ENCODE measurements at places on chromosomes 2 and 18.

DNA sequence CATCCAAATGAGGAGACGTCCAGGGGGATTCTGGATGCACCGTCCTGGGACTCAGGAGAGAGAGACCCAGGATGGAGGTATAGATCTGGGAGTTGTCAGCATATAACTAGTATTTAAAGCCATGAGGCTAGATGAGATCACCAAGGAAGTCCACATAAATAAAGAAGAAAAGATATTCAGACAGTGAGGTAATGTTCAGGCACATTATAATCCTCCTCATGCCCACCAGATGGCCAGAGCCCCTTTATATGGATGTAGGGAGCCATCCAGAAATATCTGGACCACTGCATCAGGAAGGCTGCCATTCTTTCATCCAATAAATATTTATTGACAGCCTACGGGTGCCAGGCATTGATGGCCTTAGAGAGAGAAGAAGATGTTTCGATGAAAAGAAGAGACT, 21.2 kb upstream of the NCKAP5 start:
- DNase-seq = no peak

DNA sequence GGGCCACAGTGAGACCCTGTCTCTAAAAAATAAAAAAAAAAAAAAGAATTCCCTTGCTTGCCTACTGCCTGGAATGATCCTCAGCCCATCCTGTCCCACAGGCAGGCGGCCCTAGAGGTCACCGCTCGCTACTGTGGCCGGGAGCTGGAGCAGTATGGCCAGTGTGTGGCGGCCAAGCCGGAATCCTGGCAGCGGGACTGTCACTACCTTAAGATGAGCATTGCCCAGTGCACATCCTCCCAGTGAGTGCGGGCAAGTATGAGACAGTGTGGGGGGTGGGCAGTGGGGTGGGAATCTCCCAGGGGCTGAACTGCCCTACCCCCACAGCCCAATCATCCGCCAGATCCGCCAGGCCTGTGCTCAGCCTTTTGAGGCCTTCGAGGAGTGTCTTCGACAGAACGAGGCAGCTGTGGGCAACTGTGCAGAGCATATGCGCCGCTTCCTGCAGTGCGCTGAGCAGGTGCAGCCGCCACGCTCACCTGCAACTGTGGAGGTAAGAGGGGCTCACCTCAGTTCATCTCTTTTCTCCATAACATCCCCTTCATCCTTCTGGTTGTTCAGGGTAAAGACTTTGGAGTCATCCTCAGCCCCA, 1.6 kb downstream of the CHCHD5 start:
- DNase-seq = no peak

- DNase-seq = no peak
These were observed 451.9 kb downstream of the ARHGAP15 start for GRCh38 chr2:143581134-143581533.

DNA sequence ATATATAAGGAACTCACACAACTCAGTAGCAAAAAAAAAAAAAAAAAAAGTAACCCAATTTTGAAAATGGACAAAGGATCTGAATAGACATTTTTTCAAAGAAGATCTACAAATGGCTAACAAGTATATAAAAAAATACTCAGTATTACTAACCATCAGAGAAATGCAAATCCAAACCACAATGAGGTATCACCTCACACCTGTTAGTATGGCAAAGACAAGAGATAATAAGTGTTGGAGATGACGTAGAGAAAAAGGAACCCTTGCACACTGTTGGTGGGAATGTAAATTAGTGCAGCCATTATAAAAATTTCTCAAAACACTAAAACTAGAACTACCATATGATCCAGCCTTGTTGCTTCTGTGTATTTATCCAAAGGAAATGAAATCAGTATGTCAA, 5.8 kb upstream of the CNDP1 start:
- DNase-seq = no peak

GRCh38 chr18:59140302-59140885, 710 bp downstream of the SEC11C start:
- no peak for DNase-seq

- DNase-seq = no peak
These were observed 623.1 kb downstream of the MBD2 start for GRCh38 chr18:53601344-53601743.

GRCh38 chr2:48205137-48205798, 299.0 kb upstream of the FBXO11 start:
- no peak for DNase-seq

- no peak for DNase-seq
These were observed 3.0 kb upstream of the FHL2 start for GRCh38 chr2:105401867-105402266.

- DNase-seq = no peak
These were observed 63.5 kb upstream of the ST3GAL5 start for GRCh38 chr2:85952196-85952734.

- DNase-seq = no peak
These were observed 76.1 kb upstream of the KCTD1 start for GRCh38 chr18:26624443-26624842.

DNA sequence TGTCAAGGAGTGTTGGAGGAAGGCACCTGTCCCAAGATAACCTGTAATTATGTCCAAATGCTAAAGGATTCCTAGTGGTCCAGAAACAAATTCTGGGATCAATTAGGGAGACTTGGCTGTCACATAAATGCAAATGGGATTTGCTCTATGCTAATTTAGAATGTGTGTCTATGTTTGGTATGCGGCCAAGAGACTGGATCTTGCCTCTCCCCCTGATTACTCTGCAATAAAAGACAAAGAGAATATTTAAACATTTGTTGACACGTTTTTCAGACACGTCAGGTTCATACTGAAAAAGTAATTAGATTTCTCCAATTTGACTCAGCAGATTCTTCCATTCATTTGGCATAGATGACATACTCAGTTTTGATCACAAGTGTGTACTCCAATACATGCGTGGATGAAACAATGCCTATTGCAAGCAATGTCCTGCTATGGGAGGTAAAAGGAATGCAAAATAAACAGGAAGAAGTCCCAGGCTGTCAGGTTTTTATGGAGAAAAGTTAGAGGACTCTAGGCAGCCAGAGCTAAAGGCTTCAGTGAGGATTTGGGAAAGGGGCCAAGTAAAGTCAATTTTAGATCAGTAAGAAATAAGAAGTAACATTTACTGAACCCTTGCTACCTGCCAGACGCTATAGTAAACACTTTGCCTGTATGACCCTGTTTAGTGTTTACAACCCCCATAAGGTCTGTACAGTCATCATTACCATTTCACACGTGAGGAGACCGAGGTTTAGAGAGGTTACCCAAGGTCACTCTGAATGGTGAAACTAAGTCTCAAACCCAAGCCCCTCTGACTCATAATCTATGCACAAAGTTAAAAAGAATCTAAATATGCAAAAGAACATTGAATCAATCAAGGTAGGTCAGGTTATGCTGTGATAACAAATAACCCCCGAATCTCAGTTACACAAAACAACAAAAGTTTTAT, 7.8 kb downstream of the ANTXR1 start:
- no peak for DNase-seq

- DNase-seq = no peak
These were observed 46.8 kb downstream of the ARHGEF4 start for GRCh38 chr2:130883496-130883895.

- peak; percentile 20 for DNase-seq
These were observed 77.7 kb upstream of the SMAD2 start for GRCh38 chr18:48007955-48008701.

DNA sequence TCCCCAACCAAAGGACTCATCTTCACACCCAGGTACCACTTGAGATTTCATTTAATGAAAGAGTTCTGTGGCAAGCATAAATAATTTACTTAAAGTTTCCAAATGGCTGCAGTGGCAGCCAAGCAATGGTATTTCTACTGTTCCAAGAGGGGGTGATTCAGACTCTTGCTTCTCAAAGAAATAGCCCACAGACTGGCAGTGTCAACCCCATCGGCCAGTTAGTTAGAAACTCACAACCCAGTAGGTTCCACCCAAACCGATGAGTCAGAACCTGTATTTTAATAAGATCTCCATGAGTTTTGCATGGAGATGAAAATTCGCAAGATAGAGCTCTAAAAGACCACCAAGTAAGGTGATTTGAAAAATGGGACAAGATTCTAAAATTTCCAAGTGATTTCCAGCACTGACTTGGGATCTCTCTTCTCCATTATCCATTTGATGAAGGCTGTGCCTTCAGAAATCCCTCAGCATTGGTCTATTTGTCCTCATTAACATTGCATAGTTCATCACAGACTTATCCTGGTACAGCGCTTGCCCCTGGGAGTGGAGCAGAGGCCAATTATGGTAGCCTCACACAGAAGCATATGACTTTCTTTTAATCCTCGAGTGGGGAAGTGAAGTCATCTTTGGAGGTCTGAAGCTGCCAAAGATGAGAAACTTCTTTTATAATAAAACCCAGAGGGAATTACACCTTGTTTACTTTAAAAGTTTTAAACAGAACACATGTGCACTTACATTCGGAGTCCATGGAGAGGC, 361.4 kb upstream of the ID2 start:
- DNase-seq = no peak

- DNase-seq = no peak
These were observed 69.1 kb upstream of the ID2 start for GRCh38 chr2:8612734-8613179.

- DNase-seq = no peak
These were observed 17.8 kb upstream of the DGKD start for GRCh38 chr2:233336541-233336940.

- no peak for DNase-seq
These were observed 219.4 kb upstream of the ARL4C start for GRCh38 chr2:234716271-234716670.

DNA sequence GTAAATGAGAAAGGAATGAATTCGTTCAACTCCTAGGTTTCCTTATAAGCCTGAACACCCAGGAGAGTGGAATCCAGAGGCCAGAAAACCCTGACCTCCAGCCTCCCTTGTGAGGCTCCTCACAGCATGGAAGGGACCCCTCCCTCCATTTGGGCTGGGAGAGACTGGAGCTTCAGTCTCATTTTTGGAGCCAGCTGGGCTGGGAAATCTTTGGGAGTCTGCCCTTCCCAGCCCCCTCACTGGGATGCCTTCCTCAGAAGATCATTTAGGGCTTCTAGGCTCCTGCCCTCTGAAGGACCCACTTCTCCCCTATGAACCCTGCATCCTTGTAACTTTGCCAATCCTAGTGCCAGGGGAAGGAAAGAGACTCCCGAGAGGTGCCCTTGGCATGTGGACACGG, 346.1 kb downstream of the CYP26B1 start:
- no peak for DNase-seq

DNA sequence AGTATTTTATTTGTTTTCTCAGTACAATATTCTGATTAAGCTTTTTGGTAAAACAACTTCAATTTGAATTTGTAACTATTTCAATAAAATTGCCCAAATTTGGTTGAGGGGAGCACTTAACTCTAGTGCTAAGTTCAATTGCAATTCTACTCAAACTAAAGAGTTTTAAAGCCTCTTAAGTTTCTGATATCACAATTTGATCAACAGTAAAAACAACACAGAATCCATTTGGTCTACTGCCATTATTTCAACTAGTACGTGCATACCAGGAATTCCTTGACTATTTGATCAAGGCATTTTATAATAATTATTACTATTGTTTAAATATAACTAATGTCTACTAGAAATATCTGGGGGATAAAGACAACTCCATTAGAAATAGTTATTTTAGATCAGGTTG, 150.9 kb downstream of the ROCK1 start:
- no peak for DNase-seq

DNA sequence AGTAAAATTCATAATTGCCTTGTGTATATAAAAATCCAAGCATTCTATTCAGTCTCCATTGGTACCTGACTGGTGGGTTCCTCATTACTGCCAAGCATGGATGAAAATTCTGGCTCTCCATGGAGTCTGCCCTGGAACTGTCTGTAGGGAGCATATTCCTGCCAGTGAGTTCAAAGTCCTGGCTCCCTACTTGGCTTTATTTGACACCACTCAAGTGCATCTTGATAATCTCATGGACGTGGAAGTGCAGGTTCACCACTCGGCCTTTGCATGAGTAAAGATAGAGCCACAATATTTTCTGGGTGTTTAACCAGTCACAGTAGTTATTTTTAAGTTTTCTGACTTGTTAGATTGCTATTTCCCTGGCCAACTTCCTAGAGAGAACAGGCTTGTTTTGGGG, 63.5 kb downstream of the CNTNAP5 start:
- DNase-seq = no peak

- no peak for DNase-seq
These were observed 91.8 kb upstream of the ST6GAL2 start for GRCh38 chr2:106977717-106978116.

GRCh38 chr2:96267159-96267971, 1.3 kb downstream of the CIAO1 start:
- DNase-seq = peak; percentile 69

- no peak for DNase-seq
These were observed 470.7 kb downstream of the LPIN1 start for GRCh38 chr2:12217175-12217574.

GRCh38 chr2:169727065-169727464, 6.6 kb upstream of the KLHL23 start:
- DNase-seq = no peak

DNA sequence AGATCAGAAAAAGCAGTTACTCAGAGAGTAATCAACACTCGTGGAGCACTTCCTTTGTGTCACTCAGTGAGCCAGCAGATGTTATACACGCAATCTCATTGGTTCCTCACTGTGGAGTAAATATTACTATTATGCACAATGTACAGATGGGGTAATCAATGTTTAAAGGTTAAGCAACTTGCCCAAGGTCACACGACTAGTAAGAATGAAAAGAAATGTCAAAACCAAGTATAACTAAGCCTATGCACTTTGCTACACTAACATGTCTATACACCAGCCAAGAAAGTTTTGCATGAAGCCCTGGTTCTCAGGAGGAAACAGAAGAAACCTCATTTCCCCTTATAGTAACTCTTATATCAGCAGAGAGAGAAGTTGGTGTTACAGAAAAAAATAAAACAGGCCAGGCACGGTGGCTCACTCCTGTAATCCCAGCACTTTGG, 5.4 kb downstream of the METTL21A start:
- DNase-seq = peak; percentile 25

DNA sequence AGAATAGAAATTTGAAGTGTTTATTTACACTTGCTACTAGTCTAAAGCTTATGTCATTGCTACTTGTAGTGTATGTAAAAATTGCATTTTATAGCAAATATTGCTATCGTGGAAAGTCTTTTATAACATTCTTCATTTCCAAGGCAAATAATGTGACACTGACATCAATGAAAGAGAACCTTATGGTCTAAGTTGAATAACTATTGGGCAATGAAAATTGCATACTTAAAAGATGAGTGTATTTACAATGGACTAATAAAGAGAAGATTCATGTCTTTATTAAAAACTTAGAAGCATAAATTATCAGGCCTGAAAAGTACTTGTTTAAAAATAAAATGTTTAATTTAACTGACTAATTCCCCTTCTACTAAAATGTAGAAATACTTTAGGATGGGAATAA, 82.2 kb downstream of the LRP1B start:
- no peak for DNase-seq

GRCh38 chr2:151228847-151229512, 32.7 kb downstream of the RBM43 start:
- DNase-seq = no peak
